ENCODE measurements at places on chromosomes 12 and 14.

DNA sequence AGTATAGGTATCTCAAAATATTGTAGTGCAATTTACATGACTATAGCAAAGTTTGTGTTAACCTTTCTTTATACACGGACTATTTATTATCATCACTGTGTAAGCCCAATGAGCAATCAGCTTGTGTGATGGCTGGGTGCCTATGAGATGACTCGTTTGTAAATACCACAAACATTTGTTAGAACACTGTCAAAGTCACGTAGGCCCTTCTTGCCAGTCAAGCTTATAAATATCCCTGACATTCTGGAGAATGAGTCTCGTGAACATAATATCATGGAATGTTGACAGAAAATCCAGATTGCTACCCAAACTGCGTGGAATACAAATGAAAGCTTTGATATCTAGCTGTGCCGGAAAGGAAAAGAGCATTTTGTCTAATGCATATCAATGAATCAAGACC lies 648.3 kb upstream of the MDGA2 start:
- no peak for DNase-seq

DNA sequence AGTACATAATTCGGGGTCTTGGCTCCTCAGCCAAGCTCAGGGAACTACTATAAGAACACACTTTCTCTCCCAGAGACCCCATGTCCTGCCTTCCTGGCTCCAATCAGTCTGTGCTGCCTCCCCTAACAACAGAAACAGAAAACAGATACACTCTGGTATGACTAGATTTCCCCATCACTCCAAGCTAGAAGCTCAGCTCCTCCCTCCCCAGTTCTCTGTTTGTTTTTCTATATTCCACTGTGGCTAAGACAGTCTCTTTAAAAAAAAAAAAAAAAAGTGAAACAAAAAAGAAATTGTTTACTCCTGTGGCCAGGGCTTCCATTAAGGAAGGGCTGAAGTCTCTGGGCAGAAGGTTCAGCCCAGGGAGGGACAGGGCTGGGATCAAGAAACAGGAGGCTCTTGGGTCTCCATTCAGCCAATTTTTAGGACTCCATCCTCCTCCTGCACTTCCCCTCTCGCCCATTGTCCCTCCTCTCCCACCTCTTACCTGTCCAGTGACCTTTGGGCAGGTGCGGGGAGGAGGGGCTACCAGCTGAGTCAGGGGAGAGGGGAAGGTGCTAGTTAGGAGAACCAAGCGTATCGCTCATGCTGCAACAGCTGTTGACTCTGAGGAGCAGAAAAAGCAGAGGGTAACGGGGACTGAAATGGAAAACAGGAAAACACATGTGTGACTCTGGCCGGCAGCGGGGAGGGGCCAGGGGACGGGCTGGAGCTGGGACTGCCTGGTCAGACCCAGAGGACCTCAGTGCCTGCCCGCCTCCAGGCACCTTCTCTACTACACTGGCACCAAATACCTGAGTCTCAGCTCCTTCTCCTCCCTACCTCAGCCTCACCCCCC lies 4.1 kb upstream of the SLC7A7 start:
- DNase-seq, result no peak

DNA sequence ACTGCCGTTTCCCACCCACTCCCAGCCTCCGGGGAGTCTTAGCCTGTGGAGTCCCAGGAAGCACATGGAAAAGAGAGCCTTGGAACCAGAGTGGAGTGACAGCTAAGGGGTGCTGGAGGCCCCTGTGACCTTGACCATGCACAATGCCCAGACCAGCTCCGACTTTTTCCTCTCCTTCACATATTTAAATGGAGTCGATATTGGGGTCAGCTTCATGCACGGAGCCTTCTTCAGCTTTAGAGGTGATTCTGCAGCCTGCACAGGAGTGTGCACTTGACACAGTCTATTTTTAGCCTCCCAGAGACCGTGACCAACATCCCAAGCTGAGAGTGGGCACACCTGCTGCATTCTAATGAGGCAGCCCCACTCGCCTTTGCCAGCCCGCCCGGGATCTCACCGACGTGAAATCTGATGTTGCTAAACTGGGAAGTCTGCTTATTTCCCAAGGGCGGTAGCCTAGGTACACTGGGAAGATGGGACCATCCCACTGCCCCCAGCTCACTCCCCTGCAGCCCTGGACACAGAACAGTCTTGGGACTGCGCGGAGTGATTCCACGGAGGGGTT lies 47.5 kb downstream of the PRMT8 start:
- no peak for DNase-seq

- DNase-seq, result no peak
Observed at GRCh38 chr12:12503384-12504078, 59.1 kb downstream of the DUSP16 start.

DNA sequence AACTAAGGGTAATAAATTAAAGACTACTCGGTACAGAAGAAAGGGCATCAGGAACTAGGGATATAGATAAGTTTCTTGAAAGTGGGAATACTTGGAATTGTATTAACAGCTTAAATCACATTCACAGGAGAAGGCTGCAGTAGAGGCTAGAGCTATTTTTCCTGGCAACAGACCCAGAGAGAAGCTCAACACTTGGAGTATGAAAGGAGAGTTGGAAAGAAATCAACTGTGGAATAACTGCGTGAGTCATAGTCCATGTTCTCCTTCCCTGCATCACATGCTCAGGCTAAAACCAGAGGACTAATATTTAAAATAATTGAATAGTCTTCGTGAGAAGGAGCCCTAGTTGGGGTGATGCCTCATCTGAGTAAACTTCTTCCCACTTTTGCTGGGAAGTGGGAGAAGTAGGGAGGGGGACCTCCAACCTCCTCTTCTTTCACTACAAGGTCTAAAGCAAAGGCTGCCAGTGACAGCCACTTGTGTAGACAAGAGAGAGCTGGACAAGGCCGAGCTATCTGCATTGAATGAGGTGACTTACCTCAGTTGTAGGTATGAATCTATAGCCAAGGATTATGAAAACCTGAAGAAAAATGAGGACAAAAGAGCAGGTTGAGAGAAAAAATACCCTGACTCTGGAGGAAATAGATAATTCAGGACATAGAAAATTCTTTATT lies 32.7 kb downstream of the DYRK2 start:
- DNase-seq, result no peak

DNA sequence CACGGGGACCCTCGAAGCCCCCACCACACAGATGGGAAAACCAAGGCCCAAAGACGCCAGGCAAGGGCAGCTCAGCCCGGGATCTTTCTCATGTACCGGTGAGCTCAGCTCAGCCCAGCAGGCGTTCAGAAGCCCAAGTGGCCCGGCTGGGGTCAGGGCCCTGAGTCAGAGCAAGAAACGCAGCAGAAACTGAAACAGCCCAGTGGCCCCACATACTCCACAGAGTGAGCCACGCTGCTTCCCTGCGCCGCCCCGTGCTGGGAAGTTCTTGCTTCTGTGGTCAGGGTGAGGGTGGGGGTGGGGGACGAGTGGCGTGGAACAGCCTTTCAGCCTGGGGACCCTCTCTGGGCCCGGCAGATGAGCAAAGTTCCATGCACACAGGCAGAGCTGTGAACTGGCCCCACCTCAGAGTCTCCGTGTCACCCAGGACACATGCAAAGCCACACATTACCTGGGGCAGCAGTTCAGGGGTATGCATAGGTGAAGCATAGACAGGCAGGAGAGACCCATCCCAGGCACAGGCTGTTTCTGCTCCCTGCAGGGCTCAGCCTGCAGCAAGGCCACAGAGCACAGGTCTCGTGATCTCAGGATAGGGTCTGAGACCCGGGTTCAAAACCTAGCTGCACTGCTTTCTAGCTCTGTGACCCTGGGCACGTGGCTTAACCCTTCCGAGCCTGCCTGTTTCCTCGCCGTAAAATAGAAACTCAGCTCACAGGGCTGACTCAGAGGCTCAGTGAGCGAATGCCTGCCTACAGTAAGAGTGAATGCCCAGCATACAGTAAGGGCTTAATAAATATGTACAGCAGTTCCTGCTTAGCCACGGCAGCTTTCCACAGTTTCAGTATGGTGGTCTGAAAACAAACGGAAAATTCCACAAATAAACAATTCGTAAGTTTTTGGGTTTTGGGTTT lies 21.6 kb downstream of the NCOR2 start:
- DNase-seq, result no peak

- no peak for DNase-seq
Observed at GRCh38 chr14:61584331-61584741, 111.0 kb upstream of the HIF1A start.

DNA sequence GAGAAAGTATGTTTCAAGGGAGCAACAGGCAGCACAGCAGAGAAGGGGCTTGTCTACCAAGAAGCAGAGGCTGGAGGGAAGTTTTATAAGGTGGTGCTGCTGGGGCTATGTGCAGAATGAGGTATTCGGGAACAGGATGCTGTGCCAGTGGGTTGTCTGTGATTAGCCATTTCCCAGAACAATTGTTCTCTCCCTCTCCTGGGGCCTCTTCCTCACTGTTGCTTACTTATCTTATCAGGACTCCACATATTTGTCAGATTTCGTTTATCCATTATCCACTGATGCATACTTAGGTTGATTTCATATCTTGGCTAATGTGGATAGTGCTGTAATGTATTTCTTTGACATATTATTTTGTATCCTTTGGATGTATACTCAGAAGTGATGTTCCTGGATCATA lies 195.1 kb upstream of the RTL1 start:
- DNase-seq, result no peak

GRCh38 chr14:86141966-86142365 lies 612.0 kb downstream of the FLRT2 start:
- DNase-seq, result no peak

- peak; percentile 38 for DNase-seq
Observed at GRCh38 chr12:16189849-16190248, 87.6 kb downstream of the SLC15A5 start.

GRCh38 chr12:76539727-76540126 lies 19.8 kb downstream of the OSBPL8 start:
- DNase-seq, result no peak

GRCh38 chr14:75487155-75487671 lies 35.1 kb upstream of the BATF start:
- DNase-seq, result no peak

DNA sequence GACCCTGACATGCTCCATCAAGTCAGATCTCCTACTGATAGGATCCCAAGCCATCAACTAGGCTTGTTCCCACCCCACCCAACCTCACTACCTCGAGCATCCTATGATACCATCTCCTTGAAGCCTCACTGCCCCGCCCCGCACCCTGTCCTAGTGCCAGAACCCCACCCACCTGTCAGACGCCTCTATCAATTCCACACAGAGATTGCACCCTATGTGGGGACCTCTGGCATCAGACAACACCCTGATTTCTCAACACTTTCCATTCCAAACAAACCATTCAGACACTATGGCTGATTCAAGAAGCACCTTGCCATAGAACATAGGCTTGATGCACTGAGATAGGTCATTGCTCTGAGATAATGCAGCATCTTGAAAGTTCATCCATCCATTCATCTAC lies 3.1 kb upstream of the GLTP start:
- no peak for DNase-seq

DNA sequence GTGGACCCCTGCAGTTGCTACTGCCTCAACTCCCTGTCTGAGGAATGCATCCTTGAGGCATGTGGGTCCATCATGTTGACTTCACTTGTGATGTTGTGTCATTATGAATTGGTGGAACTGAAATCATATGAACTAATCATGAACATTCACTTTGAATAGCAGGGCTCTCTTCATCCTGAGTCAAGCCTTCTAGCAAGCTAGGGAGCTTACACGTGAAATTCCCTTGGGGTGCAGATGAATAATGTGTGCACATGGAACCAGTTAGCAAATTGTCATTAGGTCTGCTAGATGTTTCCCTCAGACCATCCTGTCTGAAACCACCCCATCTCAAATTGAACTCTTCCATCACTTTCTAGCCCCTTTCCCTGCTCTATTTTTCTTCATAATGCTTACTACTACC lies 3.6 kb downstream of the COQ6 start:
- DNase-seq, result no peak

- DNase-seq, result no peak
Observed at GRCh38 chr12:7129287-7129871, 690 bp upstream of the RBP5 start.

- DNase-seq, result no peak
Observed at GRCh38 chr12:39935275-39935674, 170.6 kb downstream of the SLC2A13 start.

Measured in NCI-H1694 treated with DMSO at 0.1 percent for 48 hours (cell line).